ENCODE measurements at places on chromosomes 7 and 10.

DNA sequence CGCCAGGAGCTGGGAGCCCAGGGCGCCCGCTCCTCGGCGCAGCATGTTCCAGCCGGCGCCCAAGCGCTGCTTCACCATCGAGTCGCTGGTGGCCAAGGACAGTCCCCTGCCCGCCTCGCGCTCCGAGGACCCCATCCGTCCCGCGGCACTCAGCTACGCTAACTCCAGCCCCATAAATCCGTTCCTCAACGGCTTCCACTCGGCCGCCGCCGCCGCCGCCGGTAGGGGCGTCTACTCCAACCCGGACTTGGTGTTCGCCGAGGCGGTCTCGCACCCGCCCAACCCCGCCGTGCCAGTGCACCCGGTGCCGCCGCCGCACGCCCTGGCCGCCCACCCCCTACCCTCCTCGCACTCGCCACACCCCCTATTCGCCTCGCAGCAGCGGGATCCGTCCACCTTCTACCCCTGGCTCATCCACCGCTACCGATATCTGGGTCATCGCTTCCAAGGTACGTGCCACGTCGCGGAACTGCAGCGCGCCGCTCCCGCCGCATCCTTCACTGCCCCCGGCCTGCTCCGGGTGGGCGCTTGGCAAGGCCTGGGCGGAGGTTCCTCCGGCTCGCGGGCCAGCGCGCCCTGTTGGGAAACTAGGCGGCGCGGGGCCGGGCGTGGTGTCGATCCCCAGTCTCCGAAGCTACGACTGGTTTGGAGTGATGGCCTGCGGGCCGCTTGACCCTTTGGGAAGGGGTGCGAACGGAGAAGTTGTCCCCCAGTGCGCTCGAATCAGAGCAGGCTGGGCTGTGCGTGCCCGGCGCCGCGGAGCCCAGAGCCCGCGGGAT lies 868 bp downstream of the EMX2 start:
- no peak for DNase-seq

GRCh38 chr7:142389544-142389943 lies 131.7 kb upstream of the PRSS58 start:
- no peak for DNase-seq

DNA sequence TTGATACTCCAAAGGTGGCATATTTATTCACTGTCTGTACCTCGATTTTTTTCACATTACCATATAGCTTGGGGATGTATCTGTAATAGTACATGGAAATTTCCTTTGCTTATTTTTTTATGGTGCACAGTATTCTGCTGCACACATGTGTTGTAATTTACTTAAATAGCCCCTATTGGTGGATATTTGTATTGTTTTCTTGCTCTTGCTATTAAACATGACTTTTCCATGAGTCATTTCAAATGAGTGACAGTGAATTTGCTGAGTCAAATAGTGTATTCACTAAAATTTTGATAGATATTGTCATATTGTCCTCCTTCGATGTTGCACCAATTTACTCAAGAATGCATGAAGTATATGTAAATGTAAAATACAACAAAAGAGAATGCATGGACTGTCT lies 122.7 kb upstream of the STEAP4 start:
- DNase-seq = no peak

DNA sequence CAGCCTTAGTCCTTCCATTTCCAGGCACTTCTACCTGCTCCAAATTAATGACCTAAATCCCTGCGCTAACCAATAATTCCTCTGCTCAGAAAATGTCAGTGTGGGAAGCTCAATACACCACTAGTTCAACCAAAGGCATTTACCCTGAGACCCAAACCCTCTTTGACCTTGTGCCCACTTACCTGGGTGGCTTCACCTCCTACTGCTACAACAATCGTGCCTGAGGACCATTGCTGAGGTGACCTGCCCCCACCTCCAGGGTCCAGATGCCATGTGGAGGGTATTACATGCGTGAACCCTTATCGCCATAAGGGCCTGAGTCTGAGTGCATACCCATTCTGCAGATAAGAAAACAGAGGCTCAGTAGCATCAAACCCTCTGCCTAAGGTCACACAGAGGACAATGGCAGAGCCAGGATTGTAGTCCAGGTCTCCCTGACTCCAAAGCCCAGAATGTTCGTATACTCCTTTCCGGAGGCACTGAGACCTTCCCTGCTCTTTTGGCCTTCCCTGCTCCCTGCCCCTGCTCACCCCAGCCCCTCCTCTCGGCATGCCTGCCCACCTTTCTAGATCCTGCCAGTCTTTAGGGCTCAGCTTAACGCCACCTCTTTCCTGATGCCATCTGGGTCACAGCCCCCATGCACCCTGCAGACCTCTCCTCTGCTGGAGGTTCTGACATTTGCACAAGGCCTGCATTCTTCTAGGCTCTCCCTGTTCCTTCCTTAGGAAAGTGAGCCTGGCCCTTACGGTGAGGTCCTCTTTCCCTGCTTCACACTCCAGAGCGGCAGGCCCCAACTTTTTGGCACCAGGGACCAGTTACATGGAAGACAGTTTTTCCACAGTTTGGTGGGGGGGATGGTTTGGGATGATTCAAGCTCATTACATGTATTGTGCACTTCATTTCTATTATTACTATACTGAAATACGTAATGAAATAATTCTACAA lies 94.9 kb downstream of the CHST15 start:
- no peak for DNase-seq

- DNase-seq = no peak
These were observed 203.7 kb downstream of the TRIL start for GRCh38 chr7:28754447-28754846.

- no peak for DNase-seq
These were observed 157.8 kb downstream of the DNAJB6 start for GRCh38 chr7:157494506-157495176.

DNA sequence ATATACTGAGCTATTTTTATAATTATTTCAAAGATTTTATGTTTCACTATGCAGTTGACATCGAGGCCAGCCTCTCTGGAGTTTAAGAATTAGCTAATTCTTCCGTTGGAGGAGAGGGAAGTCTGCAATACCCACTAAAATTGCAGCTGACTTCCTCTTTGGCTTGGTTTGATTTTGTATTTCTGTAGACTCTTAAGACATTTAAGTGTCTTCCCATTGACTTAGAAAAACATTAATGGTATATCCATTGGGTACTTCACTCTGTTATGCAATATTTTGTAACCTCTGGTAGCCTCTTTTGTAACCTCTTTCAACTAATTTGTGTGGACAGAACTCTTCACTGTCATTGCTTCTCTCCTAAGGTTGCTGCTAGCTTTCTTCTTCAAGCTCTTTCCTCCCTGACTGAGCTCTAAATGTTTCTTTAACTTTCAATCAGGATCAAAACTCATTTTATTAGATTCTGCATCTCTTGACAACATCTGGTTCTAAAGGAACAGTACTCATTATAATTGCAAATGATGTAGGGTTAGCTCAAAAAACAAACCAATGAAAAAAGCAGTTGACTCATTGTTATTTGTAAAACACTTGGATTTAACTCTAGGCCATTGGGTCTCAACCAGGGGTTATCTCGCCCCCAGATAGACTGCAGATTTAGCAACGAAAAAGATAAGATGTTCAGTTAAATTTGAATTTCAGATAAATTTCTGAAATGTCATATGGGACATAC lies 1.7 kb upstream of the ANKRD22 start:
- no peak for DNase-seq

DNA sequence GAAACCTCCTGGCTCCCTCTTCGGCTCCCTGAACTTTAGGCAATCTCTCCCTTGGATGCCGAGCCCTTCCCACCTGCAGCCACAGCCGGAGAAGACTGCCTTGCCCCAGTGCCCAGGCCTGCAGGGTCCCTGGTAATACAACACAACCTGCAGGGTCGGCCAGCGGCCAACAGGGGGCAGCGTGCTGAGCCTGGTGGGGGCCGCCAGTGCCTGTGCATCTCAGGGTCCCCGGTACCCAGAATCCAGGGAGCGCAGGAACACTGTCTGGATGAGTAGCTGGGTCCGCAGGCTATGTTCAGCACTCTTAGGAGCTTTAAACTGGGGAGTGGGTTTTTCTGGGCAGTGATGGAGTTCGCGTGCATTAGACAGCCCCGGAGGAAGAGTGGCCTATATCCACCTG lies 17.5 kb upstream of the C10orf71 start:
- DNase-seq = no peak

DNA sequence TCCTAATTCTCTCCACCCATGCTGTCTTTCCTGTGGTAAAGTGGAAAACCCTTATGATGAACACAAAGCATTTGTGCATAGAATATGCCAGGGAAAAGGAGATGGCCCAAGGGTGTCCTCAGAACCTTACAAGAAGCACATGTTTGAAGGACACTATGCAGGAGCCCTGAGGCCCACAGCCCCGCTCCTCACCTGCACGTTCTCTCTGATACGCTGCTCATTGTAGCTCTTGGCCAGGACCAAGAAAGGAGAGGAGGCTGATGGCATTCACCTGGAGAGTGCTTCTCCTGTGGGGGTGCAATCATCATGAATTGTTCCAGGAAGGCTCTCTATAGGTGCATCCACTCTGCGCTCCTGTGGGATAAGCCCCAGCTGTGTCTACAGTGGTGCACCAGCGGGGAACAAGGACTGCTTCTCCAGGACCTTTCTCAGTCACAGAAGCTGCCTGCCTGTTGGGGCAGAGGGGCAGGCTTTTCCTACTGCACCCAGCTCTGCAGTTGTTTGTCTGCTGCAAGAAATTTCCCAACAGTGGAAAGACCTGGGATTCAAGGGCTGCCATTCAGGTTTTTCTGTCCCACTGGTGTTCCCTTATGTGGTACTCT lies 19.9 kb downstream of the AKR1C2 start:
- no peak for DNase-seq

DNA sequence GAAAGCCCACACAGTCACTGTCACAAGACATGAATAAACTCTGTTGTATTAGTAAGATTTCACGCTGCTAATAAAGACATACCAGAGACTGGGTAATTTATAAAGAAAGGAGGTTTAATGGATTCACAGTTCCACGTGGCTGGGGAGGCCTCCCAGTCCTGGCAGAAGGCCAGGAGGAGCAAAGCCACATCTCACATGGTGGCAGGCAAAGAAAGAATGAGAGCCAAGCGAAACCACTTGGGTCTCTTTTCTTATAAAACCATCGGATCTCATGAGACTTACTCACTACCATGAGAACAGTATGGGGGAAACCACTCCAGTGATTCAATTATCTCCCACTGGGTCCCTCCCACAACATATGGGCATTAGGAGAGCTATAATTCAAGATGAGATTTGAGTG lies 110.2 kb downstream of the ST8SIA6 start:
- DNase-seq = no peak

DNA sequence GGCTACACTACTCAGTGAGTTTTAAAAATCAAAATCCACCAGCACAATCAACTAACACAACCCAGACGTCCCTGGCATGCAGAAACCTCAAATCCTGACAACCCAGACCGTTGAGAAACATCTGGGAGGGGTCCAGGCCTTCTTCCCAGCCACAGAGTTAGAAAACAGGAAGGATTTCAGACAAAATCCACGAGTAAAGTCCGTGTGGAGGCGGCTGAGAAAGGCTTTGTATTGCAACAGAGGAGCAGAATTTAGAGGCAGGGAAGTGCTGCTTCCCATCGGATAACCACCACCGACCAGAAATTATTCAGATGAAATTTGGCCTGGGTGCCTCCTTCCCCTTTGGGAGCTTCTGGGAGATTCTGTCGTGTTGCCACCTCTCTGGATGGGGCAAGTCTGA lies 61.5 kb downstream of the TNS3 start:
- no peak for DNase-seq

DNA sequence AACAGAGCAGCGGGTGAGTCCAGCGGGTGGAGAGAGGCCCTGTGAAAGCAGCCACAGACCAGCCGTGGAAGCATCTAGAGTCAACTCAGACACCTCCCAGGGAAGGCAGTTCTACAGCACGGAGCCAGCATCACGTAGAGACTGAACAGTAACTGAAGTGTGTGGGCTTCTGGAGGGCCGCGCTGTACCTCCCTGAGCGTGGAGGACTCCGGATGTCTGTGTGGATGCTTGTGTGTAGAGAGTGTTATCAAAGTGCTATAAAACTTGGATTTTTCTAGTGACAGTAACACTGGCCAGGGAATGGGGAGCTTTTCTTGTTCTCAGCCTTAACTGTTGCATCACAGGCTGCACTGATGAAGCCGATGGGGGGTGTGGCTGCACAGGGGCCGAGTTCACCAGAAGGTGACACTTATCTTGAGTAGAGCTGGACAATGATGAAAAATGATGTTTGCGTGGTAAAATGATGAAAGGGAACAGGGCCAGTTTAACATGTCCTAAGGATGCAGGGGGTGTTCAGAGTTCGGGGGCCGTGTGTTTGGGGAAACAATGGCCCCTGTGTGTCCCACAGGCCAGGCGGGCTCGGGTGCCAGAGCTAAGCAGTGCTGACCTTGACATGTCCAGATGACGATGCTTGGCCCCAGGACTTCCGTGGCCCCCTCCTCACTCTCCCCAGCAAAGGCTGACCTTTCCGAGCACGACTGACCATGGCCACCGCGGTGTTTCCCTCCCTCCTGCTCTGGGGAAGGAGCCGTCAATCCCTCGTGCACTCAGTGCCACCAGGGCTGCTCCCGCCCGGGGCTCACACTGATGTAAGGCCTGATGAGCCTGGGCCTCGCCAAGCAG lies 21.9 kb downstream of the MNX1 start:
- DNase-seq = no peak

DNA sequence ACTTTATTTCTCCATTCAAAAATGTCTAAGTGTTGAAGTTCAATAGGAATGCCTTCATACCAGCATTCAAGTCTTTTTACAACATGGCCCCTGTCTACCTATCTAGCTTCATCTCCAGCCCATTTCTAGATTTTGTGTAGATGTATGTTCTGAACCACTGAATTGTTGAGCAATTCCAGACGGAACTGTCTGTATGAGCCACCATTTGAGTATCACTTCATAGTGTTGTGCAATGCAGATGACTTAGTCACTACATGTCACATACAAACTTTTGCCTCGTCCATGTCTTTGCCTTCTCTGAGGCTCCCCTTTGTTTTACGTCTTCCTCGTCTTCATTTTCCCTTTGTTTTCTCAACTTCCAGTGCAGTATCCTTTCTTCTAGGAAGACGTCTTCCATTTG lies 118.1 kb downstream of the INHBA start:
- no peak for DNase-seq

GRCh38 chr10:61039868-61040267 lies 95.9 kb upstream of the RHOBTB1 start:
- no peak for DNase-seq

- peak; percentile 91 for DNase-seq
These were observed 22.6 kb downstream of the EPDR1 start for GRCh38 chr7:37942934-37943610.

GRCh38 chr10:18689498-18689897 lies 30.3 kb downstream of the ARL5B start:
- DNase-seq = no peak

GRCh38 chr7:69775231-69775771 lies 177.0 kb downstream of the AUTS2 start:
- DNase-seq = no peak

DNA sequence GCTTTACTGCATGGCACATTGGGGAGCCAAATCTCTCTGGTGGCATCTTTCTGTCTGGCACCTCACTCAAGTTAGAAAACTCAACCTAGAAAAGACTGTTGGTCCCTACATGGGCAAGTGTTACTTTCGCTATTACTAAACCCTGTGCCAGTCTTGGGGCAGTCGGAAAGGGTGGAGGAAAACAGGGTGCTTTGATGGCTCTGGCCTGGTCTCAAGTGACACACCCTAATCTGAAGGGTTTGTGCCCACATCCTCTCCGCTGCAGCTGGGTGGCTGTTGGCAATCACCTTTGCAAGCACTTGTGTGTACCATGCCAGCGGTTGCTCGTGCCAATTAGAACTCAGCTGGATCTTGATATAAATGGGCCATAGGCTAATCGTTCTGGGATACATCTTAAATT lies 159.8 kb upstream of the ITGB1 start:
- no peak for DNase-seq

Data from smooth muscle cell of the brain vasculature (primary cell).